Stimulated activated CD4-positive, alpha-beta T cell treated with anti-CD3 and anti-CD28 coated beads, Interleukin-15, amount 100 ng/mL, for 1 hour (primary cell): ENCODE measurements at places on chromosomes 7 and 10.

- DNase-seq = no peak
Measured at GRCh38 chr10:71769279-71769823, 4.0 kb downstream of the VSIR start.

- no peak for DNase-seq
Measured at GRCh38 chr10:121036431-121036830, 185.3 kb downstream of the WDR11 start.

- no peak for DNase-seq
Measured at GRCh38 chr10:2079603-2080078, 342.3 kb upstream of the ADARB2 start.

GRCh38 chr7:17580141-17580540, 281.7 kb downstream of the AHR start:
- DNase-seq = no peak

GRCh38 chr10:13773043-13773442, 186.3 kb downstream of the PRPF18 start:
- no peak for DNase-seq

GRCh38 chr10:89367529-89367928, 10.3 kb upstream of the IFIT1B start:
- no peak for DNase-seq

DNA sequence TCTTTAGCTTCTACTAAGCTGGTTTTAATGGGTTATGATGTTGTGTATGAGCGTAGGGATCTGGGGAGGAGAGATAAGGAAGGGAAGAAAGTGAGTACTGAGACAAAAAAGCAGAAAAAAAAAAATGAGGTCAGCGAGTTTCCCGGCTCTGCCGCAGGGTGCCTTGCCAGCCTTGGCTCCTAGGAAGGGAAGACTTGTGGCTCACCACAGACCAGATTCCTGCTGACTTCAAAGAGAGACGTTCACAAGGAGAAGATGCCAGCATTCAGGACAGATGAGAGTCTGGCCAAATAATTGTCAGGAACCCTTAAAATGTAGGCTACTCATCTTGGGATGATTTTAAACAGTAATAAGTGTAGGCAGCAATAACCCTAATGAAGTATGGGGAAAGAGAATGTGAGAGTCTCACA, 11.4 kb upstream of the FAS start:
- no peak for DNase-seq

DNA sequence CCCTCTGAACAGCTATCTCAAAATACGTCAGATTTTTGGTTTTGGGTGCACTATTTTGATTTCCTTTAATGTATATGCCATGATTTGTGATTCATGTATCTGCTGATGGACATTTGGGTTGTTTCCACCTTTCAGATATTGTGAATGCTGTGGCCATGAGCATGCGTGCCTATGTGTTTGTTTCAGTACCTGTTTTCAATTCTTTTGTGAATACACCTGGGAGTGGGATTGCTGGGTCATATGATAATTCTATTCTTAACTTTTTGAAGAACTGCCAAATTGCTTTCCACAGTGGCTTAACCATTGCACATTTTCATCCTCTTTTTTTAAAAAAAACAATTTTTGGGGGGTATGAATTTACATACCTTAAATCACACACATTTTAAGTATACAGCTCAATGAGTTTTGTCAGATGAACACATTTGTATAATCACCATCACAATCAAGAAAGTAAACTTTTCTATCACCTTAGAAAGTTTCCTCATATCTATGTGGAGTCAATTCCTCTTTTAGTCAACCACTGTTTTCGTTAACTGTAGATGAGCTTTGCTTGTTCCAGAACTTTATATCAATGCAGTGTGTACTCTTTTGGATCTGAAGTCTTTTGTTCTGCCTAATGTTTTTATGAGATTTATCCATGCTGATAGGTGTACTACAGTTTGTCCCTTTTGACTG, 36.9 kb downstream of the CYP26A1 start:
- no peak for DNase-seq

GRCh38 chr7:66331883-66332282, 126.7 kb downstream of the TPST1 start:
- no peak for DNase-seq

GRCh38 chr7:66732439-66732838, 8.1 kb upstream of the RABGEF1 start:
- DNase-seq = no peak

- DNase-seq = no peak
Measured at GRCh38 chr7:54333952-54334351, 208.2 kb upstream of the VSTM2A start.

DNA sequence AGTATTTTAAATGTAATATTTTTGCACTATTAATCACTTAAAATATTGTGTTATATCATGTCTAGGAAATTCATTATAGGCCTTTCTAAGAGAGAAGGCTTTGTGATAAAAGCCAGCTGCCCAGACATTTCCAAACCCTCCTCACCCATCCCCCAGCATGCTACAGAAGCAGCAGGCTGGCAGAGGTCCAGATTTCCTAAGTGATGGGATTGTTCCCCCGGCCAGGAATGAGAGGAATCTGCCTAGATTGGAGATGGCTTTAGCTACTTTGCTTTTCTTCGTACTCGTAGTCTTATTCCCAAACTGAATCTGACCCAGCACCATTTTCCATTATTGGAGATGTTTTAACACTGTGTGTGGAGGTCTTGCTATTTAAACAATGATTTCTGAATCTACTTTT, 29.4 kb downstream of the CDK14 start:
- no peak for DNase-seq

GRCh38 chr7:4286351-4286750, 395.7 kb upstream of the FOXK1 start:
- DNase-seq = no peak

GRCh38 chr7:76246804-76247389, 45.2 kb downstream of the SRRM3 start:
- no peak for DNase-seq

DNA sequence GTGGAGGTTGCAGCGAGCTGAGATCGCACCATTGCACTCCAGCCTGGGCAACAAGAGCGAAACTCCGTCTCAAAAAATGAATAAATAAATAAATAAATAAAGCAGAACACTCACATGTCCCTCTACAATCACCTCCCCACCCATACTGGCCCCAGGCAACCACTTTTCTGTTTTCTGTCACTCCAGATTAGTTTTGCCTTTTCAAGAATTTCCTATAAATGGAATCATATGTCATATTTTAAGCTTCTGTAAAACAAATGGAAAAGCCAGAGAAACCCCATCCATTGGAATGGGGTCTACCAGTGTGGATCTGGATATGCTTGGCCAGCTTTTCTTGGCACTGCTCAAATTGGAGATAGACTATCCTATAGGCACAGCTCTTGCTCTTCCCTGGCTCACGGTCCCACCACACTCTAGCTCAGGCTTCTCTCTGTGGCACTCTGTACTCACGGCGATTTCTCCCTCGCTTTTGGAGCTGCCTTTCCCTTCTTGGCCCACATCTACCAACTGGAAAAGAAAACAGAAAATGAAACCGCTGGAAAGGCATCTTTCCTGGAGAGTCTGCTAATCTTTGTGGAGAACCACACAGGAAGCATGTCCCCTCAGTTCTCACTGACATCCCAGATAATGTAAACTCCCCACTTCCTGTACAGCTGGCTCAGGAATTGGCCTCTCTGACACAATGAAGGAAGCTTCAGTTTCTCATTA, 210.1 kb downstream of the JCAD start:
- no peak for DNase-seq

DNA sequence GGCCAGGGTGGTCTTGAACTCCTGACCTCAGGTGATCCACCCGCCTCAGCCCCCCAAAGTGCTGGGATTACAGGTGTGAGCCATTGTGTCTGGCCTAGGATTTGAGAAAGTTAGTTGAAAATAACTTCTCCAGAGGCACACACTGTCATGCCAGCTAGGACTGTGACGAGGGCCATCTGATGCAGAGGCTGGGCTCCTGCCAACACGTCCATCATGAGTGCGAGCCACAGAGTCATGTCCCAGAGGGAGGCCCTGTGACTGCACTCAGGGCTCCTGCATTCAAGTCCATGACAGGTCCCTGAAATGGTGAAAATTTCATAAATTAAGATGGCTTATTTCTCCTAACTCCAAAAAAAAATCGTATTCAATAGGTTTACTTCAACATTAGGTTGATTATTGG, 17.1 kb downstream of the C10orf120 start:
- DNase-seq = no peak

GRCh38 chr7:108973075-108973474, 403.4 kb downstream of the DNAJB9 start:
- no peak for DNase-seq

DNA sequence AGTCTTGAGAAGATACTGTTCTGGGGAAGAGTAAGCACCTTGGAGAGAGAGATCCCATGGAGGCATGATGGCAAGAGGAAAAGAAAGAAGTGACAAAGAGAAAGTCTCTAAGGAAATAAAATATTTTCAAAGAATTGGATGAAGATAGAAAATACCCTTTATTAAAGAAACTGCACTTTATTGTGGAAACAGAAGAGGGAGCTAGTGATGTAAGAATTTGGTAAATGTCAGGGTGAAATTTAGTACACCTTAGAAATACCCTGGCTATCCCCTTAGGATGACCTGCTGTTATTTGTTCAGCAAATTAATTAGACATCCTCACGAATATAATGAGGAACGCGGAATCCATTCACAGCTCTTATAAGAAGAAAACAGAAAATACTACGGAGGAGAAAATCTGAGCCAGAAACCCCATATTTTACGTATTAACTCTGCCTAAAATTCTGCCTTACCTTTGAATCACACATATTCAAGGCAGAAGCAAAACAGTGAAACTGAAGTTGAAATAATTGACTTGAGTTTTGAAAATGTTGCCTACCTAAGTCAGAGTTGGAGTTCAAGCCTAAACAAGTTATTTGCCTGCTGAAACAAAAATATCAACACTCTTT, 90.7 kb downstream of the TFPI2 start:
- DNase-seq = no peak

DNA sequence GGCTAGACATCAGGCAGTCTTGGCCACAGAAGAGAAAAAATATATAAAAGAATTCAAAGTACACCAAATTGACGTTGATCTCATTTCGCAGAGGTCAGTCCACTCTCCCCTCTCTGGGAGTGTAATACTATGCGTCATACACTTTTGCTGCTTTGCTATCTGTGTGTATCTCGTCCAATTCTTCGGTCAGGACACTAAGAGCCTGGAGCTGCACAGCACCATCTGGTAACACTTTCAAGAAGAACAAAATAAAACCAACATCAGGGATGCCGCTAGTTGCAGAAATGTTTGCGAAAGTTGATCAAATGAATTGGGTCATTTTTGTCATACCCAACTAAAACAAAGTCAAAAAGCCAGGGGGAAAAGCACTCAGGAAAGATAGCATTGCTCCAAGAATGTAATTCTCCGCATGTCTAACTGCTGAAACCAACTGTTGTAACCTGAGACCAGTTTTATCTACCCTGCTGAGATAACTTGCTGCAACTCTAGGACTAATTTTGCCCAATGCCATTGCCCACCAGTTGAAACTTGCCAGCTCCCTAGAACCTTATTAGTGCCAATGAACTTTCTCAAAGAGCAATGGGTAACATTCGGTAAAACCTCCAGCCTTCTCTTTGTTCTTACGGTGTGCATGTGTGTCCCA, 23.0 kb downstream of the TMEM176A start:
- DNase-seq = no peak

DNA sequence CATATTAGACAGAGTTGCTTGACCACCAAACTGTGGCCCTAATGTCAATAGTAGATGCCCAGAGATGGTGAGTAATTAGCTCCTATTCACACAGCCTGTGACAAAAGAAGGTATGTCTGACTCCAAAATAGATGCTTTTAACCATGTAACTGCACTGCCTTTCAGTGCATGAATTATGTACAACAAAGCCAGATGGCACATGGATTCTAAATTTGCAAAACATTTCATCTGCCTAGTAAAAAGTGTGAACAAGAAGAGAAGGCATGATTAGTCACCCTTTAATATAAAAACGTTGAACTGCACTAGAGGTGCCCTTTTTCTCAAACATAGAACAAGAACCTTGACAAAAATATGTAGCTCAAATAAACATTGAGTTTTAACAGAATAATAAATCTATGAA, 35.5 kb upstream of the PTPRZ1 start:
- DNase-seq = no peak

DNA sequence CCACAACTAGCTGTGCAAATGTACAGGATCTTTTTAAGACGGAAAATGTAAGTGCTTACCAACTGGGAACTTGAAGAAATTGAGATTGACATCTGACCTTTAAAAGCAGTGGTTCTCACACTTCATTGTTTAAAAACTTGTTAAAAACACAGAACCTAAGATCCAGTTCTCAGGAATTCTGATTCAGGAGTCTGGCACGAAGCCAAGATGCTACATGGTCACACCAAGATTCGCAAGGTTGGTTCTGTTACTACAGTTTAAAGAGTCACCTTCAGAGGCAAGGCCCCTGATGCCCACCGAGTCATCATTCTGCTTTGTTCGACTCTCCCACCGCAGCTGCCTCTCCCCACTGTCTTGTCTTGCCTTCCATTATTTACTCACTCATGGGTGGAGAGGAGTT, 113.3 kb downstream of the GLI3 start:
- no peak for DNase-seq

DNA sequence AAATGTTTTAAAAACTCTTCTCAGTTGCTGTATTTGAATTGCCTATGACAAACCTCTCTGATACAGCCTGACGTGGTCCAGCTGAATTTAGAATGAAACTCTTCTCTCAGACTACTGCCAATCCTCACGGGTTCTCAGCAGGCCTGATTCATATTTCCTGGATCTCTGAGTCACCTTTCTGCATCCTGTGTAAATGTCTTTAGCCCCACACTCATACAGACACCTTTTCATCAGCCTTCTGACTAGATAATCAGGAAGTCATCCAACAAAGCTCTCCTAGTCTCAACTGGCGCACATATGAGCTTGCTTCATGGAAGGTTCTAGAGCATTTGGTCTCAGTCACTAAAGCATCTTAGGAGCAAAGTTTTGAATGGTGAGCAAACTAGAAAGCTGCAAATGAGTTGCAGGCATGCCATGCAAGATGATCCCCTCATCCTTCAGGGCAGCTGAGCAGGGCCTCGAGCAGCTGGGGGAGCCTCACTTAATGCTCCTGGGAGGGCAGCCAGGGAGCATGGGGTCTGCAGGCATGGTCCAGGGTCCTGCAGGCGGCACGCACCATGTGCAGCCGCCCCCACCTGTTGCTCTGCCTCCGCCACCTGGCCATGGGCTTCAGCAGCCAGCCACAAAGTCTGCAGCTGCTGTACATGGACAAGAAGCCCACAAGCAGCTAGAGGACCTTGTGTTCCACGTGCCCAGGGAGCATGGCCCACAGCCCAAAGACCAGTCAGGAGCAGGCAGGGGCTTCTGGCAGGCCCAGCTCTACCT, 182.8 kb downstream of the ARHGAP12 start:
- DNase-seq = no peak

- no peak for DNase-seq
Measured at GRCh38 chr10:75202321-75203045, 8.1 kb upstream of the VDAC2 start.

- DNase-seq = no peak
Measured at GRCh38 chr7:11437994-11438393, 394.0 kb downstream of the THSD7A start.

GRCh38 chr7:116234517-116235200, 24.3 kb downstream of the TES start:
- no peak for DNase-seq

GRCh38 chr7:3215624-3216585, 85.1 kb upstream of the SDK1 start:
- no peak for DNase-seq

- DNase-seq = no peak
Measured at GRCh38 chr10:15244635-15245197, 76.2 kb upstream of the NMT2 start.
